NCI-H1048 (cell line): ENCODE measurements at places on chromosomes 16 and 17.

GRCh38 chr17:8781776-8782175 is 17.4 kb downstream of the MFSD6L start:
- no peak for DNase-seq

GRCh38 chr16:67156143-67156844 is 3.4 kb downstream of the TRADD start:
- no peak for DNase-seq

DNA sequence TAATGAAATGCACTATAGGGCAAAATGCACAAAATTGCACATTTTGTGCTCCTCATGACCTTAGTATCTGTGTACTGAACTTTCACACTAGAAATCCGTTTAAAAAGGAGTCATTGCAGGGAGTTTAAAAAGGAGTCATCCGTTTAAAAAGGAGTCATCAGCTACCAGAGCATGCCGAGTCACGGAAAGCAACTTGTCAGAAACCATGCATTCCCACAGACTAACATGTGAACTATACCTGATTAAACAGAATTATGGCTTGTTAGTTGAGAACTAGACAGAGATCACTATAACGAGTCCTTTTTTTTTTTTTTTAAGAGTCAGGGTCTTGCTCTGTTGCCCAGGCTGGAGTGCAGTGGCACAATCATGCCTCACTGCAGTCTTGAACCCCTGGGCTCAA is 35.9 kb downstream of the SLC6A4 start:
- no peak for DNase-seq

- DNase-seq, result no peak
These were observed 41.2 kb downstream of the EMP2 start for GRCh38 chr16:10539236-10539635.

- DNase-seq, result no peak
These were observed 12.7 kb downstream of the CYGB start for GRCh38 chr17:76524598-76525512.

DNA sequence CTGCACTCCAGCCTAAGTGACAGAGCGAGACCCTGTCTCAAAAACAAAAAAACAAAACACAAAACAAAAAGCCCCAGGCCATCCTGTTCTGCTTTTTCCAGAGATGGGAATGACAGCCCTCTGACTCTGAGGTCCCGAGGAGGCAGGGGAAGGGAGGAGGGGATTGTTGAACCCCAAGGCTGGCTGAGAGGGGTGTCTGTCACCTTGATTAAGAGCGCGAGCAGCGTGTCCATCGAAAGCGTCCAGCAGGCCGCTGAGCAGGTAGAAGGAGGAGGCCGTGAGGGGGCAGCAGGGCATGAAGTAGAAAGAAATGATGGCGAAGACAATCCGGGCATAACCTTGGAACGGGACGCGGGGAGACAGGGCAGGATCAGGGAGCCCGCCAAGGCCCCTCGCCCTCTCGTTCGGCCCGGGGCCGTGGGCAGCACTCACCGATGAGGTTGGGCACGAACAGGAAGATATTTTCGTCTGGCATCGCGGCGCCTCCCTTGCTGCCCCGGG is 593 bp downstream of the CDIPT start:
- DNase-seq, result no peak

- DNase-seq, result no peak
These were observed 128.0 kb upstream of the C17orf78 start for GRCh38 chr17:37247825-37248224.

GRCh38 chr17:17151541-17151940 is 54.6 kb downstream of the PLD6 start:
- DNase-seq, result no peak
